ENCODE measurements at places on chromosomes 5 and 9.
A peak's percentile ranks its signal among the peaks of the same experiment; 100 is the strongest.

DNA sequence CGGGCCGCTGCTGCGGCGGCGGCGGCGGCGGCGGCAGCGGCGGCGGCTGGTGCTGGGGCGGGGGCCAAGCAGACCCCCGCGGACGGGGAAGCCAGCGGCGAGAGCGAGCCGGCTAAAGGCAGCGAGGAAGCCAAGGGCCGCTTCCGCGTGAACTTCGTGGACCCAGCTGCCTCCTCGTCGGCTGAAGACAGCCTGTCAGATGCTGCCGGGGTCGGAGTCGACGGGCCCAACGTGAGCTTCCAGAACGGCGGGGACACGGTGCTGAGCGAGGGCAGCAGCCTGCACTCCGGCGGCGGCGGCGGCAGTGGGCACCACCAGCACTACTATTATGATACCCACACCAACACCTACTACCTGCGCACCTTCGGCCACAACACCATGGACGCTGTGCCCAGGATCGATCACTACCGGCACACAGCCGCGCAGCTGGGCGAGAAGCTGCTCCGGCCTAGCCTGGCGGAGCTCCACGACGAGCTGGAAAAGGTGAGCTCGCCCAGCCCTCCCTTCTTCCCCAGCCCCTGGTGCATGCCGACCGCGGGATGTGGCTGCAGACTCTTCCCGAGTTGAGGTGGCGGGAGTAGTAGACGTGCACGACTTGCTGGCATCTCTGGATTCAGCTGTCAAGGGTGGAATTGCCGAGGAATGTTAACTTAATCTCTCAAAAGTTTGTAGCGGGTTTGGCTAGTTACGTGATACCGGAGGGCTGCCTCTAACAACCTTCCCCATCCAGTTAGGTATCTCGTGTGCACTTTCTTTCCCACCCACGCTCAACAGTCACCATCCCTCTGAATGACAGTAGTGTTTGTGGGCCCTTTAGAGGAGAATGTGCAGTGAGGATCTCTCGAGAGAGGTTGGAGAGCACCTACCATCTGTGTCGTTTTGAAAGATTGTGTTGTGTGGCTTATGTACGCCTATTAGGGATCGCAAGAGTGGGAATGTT, 932 bp downstream of the SLC12A2 start:
- DNase-seq: peak; percentile 18

GRCh38 chr5:143427122-143427735, 23.7 kb upstream of the NR3C1 start:
- DNase-seq: no peak

GRCh38 chr9:20447291-20447690, 175.0 kb downstream of the MLLT3 start:
- DNase-seq: no peak

GRCh38 chr5:72499730-72500129, 7.5 kb downstream of the ZNF366 start:
- DNase-seq: no peak

DNA sequence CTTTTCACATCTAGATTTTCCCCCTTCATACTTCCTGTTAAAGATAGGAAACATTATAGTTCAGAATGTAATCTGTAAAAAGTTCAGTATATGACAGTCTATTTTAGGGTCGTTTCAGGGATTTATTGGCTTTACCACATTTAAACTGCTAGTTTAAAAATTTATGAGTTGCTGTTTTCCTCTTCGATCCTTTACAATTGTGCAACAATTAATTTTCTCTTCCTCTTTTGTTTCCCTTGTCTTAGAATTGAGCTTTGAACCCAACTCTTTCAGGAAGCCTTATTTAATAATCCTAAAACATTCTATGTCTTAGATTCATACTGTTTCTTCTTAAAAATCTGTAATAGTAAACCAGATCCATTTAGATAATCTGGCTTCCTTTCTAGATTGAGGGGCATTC, 16.4 kb downstream of the ZSWIM6 start:
- no peak for DNase-seq

- DNase-seq: no peak
These were observed 9.8 kb downstream of the NHP2 start for GRCh38 chr5:178143901-178144300.

DNA sequence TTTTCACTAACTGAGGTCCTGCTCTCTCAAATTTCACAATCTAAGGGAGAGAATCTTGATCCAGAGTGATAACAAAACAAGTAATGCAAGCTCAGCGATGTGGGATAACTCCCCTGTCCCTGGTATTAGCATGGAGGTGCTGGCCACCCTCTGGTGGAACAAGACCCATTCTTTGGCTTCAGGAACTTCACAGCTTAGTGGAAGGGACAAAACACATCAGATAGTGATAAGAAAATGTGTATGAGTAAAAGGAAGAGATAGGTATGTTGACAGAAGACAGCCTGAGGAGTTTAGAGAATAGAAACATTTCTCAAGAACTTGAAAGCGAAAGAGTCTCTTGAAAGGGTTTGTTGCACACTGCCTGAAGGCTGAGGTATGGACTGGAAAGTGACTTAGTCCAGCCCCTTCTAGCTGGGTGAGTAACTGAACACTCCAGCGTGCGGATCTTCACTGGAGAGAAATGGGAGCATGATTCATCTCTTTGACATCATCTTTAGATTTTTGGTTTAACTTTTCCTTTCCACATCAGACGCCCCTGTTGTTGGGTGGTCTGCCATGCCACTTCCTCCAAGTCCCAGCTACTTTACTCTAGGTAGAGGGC, 25.4 kb upstream of the ZSWIM6 start:
- peak; percentile 95 for DNase-seq

- no peak for DNase-seq
These were observed 340.5 kb downstream of the ADGRV1 start for GRCh38 chr5:90899014-90899604.

- no peak for DNase-seq
These were observed 54.6 kb downstream of the SUB1 start for GRCh38 chr5:32639943-32640342.

GRCh38 chr5:57432876-57433275, 49.7 kb downstream of the ACTBL2 start:
- DNase-seq: no peak

- DNase-seq: no peak
These were observed 176.8 kb downstream of the FER start for GRCh38 chr5:108924457-108924961.

- DNase-seq: no peak
These were observed 6.8 kb upstream of the TRIM41 start for GRCh38 chr5:181215997-181216989.

DNA sequence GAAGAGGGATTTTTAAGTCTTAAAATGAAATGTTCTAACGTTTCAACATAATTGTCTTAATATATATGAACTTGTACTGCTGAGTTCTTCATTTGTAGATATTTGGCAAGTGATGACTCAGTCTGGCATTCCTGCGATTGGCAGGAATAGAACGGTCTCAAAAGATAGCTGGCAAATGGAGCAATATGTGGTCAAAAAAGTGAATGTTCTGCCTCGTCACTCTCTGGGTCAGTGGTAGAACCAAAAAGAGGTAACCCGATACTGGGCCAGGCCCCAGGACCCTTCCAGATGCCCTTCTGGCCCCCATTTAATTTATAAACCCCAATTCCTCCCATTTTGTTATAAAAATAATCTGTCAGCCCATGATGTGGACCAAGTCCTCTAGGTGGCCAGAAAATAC, 39.2 kb downstream of the ZNF366 start:
- DNase-seq: peak; percentile 36

GRCh38 chr5:177592905-177593304, 902 bp downstream of the TMED9 start:
- no peak for DNase-seq

DNA sequence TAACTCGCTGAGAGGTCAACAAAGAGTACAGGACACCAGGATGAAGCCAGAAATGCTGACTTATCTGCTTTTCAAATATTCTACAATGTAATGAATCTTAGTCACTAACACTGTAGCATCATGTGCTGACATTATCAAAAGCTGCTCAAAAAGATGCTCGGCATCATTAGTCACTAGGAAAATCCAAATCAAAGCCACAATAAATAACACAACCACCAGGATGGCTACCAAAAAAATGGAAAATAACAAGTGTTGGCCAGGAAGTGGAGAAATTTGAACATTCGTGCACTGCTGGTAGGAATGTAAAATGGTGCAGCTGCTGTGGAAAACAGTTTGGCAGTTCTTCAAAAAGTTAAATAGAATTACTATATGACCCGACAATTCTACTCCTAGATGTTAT, 269.1 kb downstream of the GLIS3 start:
- no peak for DNase-seq

GRCh38 chr5:96809921-96810320, 2.2 kb upstream of the ERAP1 start:
- no peak for DNase-seq

- DNase-seq: no peak
These were observed 65.0 kb downstream of the MELK start for GRCh38 chr9:36637491-36638270.

GRCh38 chr9:38017149-38017884, 51.7 kb downstream of the SHB start:
- DNase-seq: peak; percentile 85

GRCh38 chr5:107216587-107216986, 454.1 kb downstream of the EFNA5 start:
- DNase-seq: no peak

DNA sequence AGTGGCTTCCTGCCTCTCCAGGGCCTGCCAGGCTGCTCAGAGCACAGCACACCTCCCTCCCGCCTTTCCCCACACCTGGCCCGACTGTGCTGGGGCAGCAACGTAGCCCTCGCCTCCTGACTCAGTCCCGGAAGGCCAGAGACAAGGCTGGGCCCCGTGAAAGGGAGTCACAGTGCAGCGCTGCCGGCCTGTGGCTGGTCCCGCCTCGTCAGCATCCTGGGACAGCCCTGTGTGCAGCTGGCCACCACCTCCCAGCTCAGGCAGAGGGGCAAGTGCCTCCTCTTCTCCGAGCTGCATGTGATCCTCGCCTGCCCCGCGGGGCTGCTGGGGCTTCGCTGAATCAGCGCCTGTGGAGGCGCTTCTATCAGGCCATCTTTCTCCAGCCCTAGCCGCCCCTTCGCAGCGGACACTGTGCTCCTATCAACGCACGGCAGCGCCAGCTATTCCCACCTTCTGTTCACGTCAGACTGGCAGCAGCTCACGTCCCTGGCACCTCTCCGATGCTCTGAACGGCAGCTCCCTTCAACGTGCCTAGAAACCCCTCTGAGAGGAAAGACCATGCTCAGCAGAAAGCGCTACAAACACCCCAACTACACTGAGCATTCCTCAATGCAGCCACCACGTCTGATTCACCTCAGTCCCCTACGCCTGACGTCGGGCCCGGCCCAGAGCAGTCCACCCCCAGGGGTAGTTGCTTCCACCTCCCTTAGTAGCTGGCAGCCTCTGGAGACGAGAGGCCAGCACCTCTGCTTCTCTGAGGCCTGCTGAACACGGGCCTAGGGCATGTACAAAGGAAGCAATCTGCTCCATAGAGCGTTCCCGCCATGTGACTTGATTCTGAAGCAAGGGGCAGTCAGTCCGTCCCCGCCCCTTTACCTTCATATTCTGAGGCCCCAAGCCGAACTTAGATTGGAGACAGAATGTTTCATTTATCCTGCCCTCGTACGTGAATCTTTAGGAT, 78.8 kb downstream of the GPR21 start:
- DNase-seq: no peak

DNA sequence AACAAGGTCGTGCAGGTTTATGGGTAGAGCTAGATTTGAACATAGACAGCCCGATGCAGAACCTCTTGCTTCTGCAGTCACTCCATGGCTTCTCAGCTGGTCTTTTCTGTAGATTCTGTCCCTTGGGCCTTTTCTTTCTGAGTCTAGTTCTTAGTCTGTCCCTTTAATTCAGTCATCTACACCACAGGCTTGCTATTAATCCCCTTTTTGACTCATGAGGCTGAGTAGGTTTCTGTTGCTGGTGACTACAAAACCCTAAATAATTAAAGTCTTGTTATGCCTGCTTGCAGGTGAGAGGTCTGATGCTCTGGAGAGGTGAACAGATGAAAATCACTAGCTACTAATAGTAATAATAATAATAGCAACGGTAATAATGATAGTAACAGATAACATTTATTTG, 19.3 kb upstream of the STRBP start:
- no peak for DNase-seq

DNA sequence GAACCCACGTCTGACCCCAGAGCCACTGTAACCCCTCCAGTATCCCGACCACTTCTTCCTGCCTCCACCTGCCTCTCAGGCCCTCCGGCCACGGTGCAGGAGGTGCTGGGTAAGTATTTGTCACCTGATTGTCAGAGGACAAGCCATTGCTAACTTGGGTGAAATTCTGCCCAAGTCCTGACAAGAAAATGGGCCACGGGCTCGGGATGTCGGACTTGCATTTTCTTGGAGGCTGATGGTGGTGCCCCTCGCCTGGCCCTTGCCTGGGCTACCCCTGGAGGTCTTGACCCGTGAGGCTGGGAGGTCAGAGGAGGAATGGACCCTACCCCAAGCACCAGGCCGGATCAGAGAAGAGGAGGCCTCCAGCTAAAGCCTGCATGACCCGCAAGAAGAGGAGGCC, 149.7 kb upstream of the COL5A1 start:
- DNase-seq: no peak

- no peak for DNase-seq
These were observed 60.3 kb downstream of the ADAMTS2 start for GRCh38 chr5:179284751-179285631.

DNA sequence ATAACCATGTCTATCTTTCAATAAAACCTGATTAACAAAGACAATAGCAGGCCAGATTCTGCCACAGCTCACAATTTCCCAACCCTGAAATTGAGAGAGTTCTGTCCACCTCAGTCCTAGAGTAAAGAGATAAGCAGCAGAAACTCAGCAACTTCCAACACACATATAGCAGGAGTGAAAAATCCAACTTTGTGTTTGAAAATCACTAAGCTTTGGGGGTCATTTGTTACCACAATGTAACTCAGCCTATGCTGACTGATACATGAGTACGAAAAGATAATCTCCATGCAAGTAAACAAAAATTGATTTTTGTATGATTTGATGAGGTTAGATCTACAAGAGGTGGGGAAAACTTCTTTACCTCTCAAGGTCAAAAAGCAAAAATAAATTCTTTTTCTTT, 231.0 kb upstream of the DAPK1 start:
- no peak for DNase-seq

GRCh38 chr9:34158362-34158869, 20.4 kb upstream of the UBAP1 start:
- DNase-seq: peak; percentile 87

DNA sequence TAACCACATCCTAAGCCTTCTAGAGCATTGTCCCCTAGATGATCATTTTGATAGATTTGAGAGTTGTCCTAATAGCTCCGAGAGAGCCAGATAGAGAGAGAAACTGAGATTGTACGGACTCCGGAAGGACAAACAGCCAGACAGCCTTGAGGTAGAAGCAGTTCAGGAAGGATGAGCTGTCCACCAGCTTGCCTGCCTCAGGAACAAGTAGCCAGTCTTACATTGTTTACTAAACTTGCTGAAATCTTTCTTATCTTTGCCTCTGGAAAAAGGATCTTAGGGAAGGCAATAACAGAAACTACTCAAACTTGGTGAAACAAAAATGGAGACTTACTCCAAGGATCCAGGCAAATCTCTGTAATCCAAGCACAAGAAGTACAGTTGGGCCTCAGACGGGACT, 39.0 kb upstream of the SAP30L start:
- DNase-seq: no peak

- DNase-seq: no peak
These were observed 52.5 kb downstream of the FGF10 start for GRCh38 chr5:44336708-44337107.

GRCh38 chr5:80114860-80115259, 79.7 kb downstream of the THBS4 start:
- DNase-seq: no peak

GRCh38 chr5:168126606-168127005, 164.8 kb upstream of the WWC1 start:
- DNase-seq: no peak

GRCh38 chr9:127537792-127538191, 74.3 kb upstream of the STXBP1 start:
- no peak for DNase-seq

All from fibroblast of skin of right quadriceps (primary cell).